ENCODE measurements at places on chromosomes 6 and 20. TPM values are rescaled to one million over a fixed set of nuclear protein-coding genes. Genes with fewer than 3 reads are reported as not detected.

Gene SRMS
- not detected for total RNA-seq

Gene PNPLA1
- not detected for total RNA-seq

Gene THBD
- 0.26 TPM for total RNA-seq

Gene RHAG
- 0.23 TPM for total RNA-seq

Gene SLC22A2
- not detected for total RNA-seq

Gene SLCO4A1
- total RNA-seq, result 167 TPM

Gene VGLL2
- not detected for total RNA-seq

Gene DACT2
- 3.3 TPM for total RNA-seq

Gene OPRM1
- total RNA-seq, result not detected

Gene FNDC1
- 0.23 TPM for total RNA-seq
